ENCODE measurements at places on chromosomes 16 and 17.

DNA sequence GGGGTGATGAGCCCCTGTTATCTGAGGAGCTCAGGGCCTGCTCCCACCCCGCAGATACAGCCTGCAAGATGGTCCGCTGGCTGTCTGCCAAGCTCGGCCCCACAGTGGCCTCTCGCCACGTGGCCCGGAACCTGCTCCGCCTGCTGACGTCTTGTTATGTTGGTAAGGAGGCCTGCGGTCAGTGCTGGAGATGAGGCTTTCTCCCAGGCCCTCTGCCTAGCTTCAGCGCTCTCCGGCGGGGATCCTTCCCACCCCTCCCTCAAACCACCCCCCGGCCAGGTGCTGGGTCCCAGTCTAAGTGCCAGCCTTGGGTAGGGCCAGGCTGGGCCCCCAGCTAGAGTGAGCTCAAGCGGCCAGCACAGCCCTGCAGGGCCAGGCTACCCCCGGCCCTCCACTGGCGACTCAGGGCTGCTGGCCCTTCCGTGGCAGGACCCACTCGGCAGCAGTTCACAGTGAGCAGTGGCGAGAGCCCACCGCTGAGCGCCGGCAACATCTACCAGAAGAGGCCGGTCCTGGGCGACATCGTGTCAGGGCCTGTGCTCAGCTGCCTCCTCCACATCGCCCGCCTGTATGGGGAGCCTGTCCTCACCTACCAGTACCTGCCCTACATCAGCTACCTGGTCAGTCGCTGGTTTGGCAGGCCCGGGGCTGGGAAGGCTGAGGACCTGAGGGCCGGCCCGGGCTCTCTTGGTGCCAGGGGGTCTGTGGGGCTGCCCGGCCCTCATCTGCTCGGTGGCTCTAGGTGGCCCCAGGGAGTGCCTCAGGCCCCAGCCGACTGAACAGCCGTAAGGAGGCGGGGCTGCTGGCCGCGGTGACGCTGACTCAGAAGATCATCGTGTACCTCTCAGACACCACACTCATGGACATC lies 6.1 kb downstream of the WDR81 start:
- DNase-seq, result no peak

GRCh38 chr16:54143934-54144571 lies 142.5 kb downstream of the IRX3 start:
- no peak for DNase-seq

GRCh38 chr16:50517450-50518252 lies 30.5 kb upstream of the NKD1 start:
- no peak for DNase-seq

- peak; percentile 81 for DNase-seq
Observed at GRCh38 chr17:75535119-75535537, 9.6 kb downstream of the LLGL2 start.

DNA sequence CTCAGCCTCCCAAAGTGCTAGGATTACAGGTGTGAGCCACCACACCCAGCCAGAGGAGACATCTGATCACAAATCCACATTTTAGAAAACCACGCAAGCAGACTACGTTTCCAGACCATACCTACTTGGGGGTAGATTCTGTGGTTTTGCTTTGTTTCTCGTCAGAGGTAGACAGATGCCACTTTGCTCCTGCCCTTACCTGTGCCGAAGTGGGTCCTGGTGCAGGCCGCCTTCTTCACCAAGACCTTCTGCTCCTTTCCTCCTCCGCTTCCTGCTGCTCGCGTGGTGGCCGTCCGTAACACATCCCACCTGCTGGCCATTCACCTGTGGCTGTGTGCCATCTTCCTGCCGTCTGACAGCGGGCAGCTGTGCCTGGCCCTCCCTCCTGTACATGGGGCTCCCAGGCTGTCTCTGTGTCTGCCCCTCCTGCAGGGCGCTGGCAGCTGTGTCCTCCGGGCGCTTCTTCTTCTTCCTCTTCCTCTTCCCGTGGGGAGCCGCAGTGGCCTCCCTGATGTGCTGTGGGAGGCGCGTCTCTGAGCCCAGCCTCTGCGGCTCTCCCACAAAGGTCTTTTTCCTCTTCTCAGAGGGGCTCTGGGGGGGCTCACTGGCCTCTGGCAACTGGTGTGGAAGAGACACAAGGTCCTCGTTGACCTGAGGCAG lies 21.2 kb upstream of the CYTH1 start:
- DNase-seq, result no peak

GRCh38 chr17:34581446-34582184 lies 2.2 kb downstream of the TMEM132E start:
- DNase-seq, result no peak

DNA sequence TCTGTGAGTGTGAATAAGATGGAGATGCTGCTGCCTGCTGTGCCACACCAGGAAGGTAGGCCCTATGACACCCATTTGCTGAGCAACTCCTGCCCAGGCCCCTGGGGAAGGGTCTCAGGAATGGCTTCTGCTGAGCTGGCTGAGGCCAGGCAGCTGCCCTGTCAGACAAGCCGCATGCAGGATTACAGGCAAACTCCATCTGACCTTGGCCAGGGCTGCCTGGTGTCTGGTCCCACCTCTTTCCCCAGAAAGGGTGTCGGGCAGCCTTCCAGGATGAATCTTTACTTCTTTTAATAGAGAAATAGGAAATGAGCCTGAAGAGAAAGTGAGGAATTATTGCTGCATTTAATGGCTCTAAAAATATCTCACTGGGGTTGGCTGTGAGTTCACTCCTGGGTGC lies 182.5 kb downstream of the IRX5 start:
- DNase-seq, result no peak

DNA sequence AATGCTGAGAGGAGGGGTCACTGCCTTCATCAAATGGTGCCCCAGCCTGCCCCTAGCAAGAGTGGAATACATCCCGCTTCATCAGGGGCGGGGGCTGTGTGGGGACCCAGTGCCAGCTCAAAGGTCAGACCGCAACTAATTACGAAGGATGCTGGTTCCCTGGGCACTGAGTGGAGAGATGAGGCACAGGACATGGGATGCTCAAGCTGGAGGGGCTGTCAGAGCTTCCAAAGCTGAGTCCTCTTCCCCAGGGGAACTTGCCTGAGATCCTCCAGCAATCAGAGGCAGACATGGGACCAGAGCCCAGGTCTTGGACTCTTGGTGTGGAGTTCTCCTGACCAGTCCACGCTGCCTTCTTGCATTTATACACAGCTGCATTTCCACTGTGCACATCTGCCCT lies 18.9 kb downstream of the UNC45B start:
- no peak for DNase-seq

DNA sequence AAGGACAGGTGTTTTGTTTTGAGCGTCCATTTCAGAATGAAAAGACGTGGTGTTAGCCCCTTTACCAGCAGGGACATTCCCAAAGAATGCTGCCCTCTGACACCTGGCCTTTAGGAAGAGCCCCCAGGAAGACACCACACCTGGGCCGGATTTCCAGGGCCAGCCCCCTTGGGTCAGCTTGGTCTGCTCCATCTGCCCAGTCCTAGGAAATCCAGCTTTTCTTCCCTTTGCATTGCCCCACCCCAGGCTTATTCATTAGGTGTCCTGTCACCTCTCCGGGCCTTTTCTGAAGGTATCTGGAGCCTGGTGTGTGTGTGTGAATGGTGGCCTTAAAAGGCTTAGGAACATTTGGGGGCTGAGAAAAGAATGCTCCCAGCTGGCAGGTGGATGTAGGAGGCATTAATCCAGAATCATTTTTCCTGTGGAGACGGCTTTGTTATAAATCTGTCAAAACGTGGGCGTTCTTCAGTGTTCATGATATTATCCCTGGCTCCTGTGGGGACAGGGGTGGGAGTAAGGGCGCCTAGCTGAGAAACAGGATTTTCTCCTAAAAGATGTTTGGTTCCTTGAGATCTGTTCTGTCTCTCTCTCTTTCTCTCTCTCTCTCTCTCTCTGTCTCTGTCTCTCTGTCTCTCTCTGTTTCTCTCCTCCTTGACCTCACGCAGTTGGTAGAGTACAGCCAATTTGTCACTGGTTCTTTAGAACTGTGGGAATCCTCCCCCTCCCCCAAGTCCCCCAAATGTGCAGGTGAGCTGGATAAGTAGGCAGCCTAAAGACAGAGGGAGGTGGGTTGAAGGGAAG lies 84.0 kb downstream of the NTN1 start:
- DNase-seq, result no peak

- DNase-seq, result peak; percentile 5
Observed at GRCh38 chr16:48054881-48055601, 100.8 kb downstream of the ABCC12 start.

- DNase-seq, result no peak
Observed at GRCh38 chr16:24986512-24987303, 28.5 kb downstream of the ARHGAP17 start.

DNA sequence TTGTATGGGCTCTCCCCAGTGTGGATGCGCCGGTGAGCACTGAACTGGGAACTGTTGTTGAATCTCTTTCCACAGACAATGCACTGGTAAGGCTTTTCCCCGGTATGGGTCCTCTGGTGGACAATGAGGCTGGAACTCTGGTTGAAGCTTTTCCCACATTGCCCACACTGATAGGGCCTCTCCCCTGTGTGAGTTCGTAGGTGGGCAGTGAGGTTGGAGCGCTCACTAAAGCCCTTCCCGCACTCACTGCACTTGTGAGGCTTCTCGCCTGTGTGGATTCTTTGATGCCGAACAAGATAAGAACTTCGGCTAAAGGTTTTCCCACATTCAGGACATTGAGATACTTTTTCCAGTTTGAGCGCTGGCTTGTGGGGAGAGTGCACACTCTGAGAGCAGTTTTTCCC lies 17.8 kb downstream of the ZSCAN32 start:
- DNase-seq, result peak; percentile 3
